Right renal cortex interstitium (tissue), 3 donors: ENCODE measurements at places on chromosomes 5 and 9.

GRCh38 chr5:66854416-66854815 is 258.2 kb downstream of the MAST4 start:
- no peak for DNase-seq

DNA sequence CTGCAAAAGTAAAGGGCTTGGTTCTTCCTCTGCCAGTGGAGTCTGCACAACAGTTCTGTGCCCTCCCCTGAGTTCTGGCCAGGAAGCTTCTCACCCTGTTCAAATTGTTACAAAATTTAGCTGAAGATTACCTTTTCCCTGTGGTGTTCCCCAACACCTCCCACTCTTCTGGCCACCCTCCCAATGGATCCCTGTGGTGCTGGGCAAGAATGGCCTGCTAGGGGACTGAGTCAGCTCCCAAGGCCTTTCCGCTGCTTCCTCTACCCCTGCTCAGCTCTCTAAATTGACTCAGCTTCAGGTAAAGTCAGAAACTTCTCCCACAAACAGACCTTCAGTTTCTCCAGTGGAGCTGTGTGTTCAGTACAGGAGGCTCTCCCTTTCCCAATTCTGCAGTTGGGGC is 186.0 kb downstream of the NR2F1-AS1 start:
- no peak for DNase-seq

DNA sequence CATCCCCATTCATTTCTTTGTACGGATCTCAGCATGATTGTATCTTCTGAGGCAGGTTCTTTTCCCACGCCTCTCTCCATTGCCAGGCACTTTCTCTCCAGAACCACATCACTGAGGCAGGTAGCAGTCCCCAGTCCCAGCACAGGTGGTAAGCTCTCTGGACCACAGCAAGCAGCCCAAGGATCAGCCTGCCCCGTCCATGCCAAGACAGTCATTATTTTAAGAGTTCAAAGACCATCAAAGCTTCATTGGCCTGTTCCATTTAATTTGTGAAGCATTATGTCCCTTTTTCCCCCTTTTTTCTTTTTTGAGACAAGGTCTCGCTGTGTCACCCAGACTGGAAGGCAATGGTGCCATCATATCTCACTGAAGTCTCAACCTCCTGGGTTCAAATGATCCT is 171.7 kb downstream of the AUH start:
- no peak for DNase-seq

- DNase-seq, result no peak
Measured at GRCh38 chr9:4937446-4937845, 47.6 kb upstream of the JAK2 start.

DNA sequence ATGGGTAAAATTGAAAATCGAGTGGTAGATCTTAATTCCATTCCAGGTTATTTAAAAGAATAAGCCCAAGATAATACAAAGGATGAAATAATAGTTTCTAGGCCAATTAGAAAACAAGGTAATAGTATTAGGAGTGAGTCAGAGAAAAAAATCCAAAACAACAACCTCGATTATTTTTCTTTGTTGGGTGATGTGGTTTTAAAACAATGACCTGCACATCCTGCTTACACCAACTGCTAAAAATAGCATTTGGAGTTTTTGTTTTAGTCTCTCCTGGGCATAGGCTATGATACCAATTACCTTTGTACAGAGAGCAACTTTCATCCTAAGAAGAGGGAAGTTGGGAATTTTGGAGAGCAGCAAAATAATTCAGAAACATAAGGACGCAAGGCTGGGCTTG is 101.7 kb upstream of the MYO10 start:
- no peak for DNase-seq

GRCh38 chr5:179237770-179238627 is 107.3 kb downstream of the ADAMTS2 start:
- no peak for DNase-seq
